ENCODE measurements at places on chromosomes 5 and 9.
A peak's percentile ranks its signal among the peaks of the same experiment; 100 is the strongest.

GRCh38 chr5:922436-923280 lies 30.0 kb downstream of the TRIP13 start:
- DNase-seq: no peak
- no peaks in the 10 kb centered on the region for H3K4me1 ChIP-seq
- H3K27me3 ChIP-seq: peaks cover 4% of the 10 kb centered on the region
- H3K27ac ChIP-seq: no peak overlapping the region
- no peak overlapping the region for H3K4me3 ChIP-seq

- no peak for DNase-seq
- H3K36me3 ChIP-seq: no peaks in the 10 kb centered on the region
- no peaks in the 10 kb centered on the region for H3K27me3 ChIP-seq
- H3K27ac ChIP-seq: no peak overlapping the region
- H3K4me3 ChIP-seq: no peak overlapping the region
- no peaks in the 10 kb centered on the region for H3K4me1 ChIP-seq
Measured at GRCh38 chr5:26669523-26669922, 368.9 kb downstream of the CDH9 start.

DNA sequence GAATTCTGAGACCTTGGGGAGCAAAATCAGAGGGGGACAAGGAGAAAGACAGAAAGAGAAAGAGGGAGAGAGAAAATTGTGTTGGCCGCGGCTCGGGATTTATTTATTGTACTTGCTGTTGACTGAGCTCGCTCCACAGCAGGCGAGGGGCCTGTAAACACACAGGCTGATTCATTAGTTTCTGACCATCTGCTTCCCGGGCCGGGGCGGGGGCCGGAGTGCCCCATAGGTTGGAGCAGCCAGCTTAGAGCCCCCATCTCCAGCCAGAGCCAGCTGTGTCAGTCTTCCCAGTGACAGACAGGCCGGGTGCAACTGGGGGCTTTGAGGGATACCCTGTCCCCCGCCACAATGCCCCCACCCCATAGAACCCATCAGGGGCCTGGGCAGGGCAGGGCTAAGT lies 30.9 kb downstream of the NTNG2 start:
- H3K4me3 ChIP-seq: no peak overlapping the region
- H3K27me3 ChIP-seq: peaks cover 10% of the 10 kb centered on the region
- DNase-seq: no peak
- H3K36me3 ChIP-seq: no peaks in the 10 kb centered on the region
- H3K4me1 ChIP-seq: no peaks in the 10 kb centered on the region

DNA sequence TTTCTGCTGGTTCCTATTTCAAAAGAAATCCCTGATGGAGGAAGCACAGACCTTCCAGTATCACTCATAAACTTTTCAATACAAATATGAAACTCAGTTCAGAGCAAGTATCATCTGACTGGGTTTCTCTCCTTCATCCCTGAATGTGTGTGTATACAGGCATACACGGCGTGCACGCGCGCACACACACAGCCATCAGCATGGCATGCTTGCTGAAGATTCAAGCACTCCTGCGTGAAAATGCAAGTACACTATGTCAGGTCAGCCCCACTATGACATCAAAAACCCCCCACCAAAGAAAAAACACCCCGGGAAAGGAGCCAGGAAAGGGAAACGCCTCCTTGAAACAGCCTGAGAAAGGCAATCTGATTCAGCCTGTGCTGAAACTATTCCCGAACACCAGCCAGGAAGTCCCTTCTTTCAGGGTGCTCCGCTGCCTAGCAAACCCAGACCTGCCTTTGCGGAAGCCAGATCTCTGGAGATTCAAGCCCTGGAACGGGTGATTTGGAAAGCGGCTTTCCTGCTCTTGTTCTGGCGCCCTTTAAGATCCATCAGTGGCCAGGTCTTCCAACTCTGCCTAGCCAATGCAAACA lies 831 bp downstream of the KLHL3 start:
- H3K4me1 ChIP-seq: peaks cover 2% of the 10 kb centered on the region
- DNase-seq: peak; percentile 56
- H3K27me3 ChIP-seq: no peaks in the 10 kb centered on the region
- peak overlapping the region; percentile 18 for H3K27ac ChIP-seq
- H3K4me3 ChIP-seq: peak overlapping the region; percentile 37
